ENCODE measurements at places on chromosomes 13 and 19.

DNA sequence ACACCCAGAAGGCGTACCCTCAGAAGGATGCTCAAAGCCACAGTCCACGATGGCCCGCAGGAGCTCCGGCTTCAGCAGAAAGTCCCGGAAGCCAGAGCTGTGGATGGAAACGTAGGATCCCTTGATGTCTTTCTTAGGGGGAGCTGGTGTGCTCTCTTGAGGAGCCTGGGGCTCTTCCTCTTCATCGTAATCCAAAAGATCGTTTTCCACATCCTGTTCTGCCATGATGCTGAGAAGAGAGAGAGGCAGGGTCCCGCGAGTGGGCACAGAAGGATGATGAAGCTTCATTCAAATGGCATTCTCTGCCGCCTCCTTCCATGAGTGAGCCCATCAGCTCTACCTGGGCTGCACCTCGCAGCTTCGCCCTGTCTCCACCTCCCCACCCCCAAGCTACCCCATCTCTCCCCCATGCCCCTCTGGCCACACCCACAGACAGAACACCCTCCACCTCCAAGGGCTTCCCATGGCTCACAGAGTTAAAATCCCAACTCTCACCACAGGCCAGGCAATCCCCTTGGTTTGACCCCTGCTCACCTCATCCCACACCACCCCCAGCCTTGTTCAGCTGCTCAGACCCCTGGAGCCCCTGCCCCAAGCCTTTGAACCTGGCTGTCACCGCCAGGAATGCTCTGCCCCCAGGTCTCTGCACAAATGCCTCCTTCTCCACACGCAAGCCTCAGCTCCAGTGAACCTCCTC is 6.0 kb downstream of the DDX39A start:
- DNase-seq, result no peak

DNA sequence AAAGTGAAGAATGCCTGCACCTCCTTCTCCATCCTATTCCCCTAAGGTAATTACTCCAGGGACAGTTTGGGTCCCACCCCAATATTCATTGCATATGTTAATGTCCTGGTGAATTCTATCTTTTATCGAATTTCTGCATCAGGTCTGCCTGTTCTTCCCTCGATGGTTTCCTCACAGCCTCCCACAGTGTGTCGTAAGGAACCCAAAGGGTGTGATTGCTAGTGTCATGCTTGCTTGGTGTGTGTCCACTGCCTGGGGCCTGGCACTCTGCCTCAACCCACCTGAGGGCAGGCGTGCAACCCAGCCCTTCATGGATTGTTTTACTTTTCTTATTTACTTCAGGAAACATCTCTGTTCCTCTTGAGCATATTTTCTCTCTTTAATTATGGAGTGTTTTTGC is 60.2 kb upstream of the CYSLTR2 start:
- DNase-seq, result no peak

DNA sequence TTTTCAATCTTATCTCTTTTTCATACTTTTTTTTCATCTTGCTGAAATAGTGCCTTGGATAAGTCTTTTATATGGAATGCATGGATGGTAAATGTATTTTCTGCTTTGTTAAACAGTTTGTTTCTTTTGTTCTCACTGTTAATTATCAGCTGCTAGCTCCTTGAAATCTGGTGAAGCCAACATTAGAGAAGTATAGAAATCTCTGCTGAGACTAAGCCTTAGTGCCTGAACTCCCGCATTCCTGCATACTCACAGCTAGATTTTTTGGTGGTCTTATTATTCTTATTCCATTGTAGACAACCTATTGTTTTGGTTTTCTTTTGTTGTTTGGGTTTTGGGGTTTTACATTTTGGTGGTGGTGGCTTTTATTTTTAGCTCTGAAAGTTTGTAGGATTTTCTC is 48.4 kb downstream of the DNAJC15 start:
- no peak for DNase-seq

DNA sequence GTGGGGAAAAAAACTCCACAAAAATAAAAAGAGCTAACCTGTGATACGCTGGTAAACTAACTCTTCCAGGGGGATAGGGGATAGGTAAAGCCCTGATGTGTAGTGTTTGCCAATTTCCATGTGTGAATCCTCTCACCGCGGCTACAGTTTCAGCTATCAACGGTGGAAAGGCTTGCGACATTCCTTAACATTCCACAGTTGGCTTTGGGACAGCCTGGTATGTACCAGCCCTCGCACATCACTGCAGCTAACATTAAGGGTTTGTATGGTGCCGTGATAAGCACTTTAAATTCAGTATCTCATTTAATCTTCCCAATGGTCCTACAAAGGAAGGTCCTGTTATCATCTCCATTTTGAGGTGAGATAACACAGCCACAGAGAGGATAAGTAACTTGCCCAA is 112.4 kb downstream of the KATNAL1 start:
- DNase-seq, result no peak

DNA sequence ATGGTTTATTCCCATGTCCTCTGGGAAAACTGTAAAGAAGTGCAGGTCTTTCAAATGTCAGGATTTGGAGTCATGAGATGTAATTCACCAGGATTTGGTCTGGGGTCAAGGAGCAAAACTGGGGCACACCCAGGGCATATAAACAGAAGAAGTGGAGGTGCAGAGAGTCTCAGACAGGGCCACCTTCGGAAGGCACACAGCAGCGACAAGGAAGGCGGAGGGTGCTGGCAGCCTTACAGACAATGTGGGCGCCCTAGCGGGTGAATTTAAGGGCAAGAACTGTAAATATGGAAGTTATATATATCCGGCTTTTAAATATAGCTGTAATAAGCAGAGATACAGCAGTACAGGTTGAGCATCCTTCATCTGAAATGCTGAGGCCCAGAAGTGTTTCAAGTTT is 31.2 kb downstream of the DHRS12 start:
- DNase-seq, result no peak

DNA sequence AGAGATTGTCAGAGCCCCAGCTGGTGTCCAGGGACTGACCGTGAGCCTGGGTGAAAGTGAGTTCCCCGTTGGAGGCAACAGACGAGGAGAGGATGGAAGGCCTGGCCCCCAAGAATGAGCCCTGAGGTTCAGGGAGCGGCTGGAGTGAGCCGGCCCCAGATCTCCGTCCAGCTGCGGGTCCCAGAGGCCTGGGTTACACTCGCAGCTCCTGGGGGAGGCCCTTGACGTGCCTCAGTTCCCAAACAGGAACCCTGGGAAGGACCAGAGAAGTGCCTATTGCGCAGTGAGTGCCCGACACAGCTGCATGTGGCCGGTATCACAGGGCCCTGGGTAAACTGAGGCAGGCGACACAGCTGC is 1.1 kb upstream of the ELANE start:
- DNase-seq, result no peak

- no peak for DNase-seq
Observed at GRCh38 chr13:32311188-32311897, 3.8 kb downstream of the ZAR1L start.

DNA sequence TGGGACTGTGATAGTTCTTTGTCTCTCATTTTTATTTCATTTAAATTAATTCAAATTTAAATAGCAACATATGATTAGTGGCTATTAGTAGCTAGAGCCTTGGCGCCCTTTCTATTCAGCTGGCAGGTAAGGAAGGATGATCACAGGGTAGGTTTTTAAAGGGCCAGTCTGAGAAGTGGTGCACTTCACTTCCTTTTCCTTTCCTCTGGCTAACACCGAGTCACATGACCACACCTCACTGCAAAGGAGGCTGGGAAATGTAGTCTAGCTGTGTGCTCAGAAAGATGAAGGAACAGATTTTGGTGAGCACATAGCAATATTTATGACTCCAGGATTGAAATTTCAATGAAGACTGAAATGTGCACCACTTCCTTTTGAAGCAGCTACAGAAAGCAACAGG is 128.7 kb downstream of the TSHZ3 start:
- DNase-seq, result no peak

Data from CD8-positive, alpha-beta T cell (primary cell).